Stimulated activated CD4-positive, alpha-beta T cell treated with anti-CD3 and anti-CD28 coated beads, TNF-alpha, amount 100 ng/mL, for 1 hour (primary cell): ENCODE measurements at places on chromosomes 13 and 19.

GRCh38 chr19:48551437-48552302, at the start of gene SULT2B1:
Gene SULT2B1 (plus strand): TSS chr19:48552172. CDS start chr19:48552253, 81 bp downstream.
- DNase-seq: no peak

GRCh38 chr13:51848674-51849073, 3.7 kb upstream of the TMEM272 start:
- no peak for DNase-seq

GRCh38 chr13:29429286-29429900, 166.1 kb downstream of the SLC7A1 start:
- DNase-seq: no peak

GRCh38 chr19:46469541-46470185, 1.7 kb downstream of the PNMA8A start:
- no peak for DNase-seq

- DNase-seq: no peak
These were observed 440.0 kb downstream of the RFC3 start for GRCh38 chr13:34257966-34258365.

DNA sequence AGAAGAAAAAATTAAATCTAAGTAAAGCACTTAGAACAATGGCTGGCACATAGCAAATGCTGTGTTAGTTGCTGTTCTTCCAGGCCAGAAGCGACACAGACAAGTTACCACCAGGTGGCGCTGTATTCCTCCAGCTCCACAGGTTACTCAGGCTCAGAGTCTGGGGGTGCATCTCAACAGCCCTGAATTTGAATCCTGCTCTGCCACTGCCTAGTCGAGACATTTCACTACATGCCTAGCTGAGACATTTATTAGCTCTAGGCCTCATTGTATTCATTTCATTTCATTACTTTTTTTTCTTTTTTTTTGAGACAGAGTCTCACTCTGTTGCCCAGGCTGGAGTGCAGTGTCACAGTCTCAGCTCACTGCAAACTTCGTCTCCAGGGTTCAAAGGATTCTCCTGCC, 16.4 kb upstream of the CYP2B6 start:
- peak; percentile 62 for DNase-seq

DNA sequence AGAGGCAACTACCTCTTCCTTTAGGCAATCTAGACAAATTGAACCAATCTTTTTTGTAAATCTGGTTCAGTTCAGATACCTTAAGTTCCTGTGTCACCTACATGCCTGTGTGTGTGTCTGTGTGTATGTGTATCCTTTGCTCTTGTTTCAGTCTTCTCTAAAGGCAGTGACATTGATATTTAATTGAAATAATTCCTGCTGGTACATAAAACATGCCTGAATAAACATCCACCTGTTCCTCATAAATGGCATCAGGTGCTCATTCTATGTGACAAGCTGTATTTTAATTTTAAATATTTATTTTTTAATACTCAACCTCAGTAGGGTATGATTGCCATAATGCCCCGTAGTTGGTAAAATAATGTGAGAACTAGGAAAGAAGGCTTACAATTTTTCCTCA, 1606.4 kb upstream of the PRR20A start:
- no peak for DNase-seq

DNA sequence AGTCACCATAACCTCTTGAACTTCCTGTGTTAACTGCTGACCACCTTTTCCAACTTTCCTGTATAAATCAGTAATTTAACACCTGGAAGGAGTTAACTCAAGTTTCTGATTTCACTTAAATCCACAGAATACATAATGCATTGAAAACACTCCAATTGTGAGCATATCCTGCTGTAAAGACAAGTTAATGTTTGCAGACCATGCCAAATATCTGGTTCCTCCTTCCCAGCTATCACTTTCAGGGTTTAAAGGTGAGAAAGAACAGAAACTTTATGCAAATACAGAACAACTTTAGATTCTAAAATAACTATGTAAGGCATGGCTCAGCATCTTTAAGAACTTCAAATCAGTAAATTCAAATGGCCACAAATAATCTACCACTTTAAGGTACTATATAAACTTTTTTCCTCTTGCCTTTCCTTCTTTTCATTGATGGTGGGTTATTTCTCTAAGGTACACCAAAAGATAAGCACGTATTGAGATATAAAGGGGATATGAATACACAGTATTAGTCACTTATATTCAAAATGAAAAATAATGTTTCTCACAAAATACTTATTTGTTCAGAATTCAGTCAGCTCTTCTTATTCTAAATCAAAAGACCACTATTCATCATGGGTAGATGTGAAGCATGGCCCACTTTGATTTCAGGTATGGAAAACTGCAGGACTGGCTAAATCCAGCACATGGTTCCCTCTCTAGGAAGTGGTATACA, 6.6 kb upstream of the TPTE2 start:
- no peak for DNase-seq

DNA sequence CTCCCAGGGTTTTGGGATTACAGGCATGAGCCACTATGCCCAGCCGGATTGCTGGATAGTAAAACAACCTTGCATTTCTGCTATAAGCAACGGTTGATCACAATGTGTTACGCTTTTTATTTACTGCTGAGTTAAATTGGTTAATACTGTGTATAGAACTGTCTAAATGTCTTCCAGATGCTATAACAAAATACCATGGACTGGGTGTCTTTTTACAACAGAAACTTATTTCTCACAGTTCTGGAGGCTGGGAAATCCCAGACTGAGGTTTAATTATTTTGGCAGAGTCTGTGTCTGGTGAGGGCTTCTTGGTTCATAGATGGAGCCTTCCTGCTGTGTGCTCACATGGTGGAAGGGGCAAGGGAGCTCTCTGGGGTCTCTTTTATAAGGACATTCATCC, 65.5 kb downstream of the ING1 start:
- DNase-seq: no peak

DNA sequence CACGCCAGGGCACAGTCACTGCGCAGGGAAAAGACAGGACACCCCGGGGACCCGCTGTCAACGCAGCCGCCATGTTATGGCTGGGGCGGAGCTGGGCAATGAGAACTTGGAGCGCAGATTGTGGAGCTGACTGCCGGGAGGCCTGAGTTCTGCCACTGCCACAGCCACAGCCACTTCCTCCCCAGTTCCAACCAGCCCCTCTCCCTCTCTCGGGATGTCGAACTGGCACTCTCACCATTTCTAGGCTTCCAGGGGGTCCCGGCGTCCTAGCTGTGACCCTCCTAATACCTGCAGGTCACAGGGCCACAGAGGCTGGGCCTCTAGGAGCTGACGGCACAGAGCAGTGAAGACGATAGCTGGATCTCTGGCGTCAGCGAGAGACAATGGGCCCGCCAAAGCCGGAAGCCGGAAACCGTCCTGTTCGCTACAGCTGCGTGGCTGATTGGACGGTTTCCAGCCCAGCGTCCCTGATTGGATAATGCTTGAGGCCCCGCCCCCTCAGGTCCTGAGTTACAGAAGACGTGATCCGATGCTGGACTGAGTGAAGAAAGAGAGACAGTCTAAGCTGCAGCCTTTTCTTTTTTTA, at the start of gene ZNF506:
ZNF506 (minus strand) TSS at position 385 of the 586 bp plus-strand sequence; CDS start at position 238, 147 bp downstream.
- DNase-seq: peak; percentile 91

GRCh38 chr13:33262997-33263396, 22.6 kb downstream of the STARD13 start:
- no peak for DNase-seq

DNA sequence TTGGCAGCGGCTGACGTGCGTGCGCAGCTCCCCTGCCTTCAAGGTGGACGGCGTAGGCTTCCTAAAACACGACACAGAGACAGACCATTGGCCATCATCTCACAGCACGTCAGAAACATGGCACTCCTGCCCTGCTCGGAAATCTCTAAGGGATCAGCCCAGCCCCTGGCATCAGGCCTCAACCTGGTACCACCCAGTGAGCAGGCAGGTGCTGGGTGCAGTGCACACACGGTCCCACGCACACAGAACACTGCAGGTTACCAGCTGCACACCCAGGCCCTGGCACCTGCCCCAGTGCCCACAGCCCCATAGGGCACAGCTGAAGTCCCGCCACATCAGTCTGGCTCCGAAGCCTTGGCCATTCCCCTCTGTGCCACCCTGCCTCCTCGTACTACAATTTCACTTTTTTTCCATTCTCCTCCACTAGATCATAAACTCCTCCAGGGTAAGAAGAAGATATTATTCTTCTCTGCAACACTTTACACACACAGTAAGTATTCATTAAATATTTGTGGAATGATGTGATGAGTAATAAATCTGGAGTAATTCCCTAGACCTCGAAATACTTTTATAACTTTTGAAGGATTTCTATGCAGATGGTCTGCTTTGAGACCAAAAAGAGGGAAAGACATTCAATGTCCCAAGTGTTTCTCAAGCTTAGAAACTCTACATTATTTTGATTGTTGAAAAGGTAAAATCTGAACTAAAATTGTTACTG, 156.4 kb downstream of the COL4A1 start:
- no peak for DNase-seq

GRCh38 chr13:57636816-57637215, 5.3 kb downstream of the PCDH17 start:
- no peak for DNase-seq
